ENCODE measurements at places on chromosomes 3 and 15.

GRCh38 chr3:188584162-188584529 lies 430.2 kb downstream of the LPP start:
- peak; percentile 79 for DNase-seq

DNA sequence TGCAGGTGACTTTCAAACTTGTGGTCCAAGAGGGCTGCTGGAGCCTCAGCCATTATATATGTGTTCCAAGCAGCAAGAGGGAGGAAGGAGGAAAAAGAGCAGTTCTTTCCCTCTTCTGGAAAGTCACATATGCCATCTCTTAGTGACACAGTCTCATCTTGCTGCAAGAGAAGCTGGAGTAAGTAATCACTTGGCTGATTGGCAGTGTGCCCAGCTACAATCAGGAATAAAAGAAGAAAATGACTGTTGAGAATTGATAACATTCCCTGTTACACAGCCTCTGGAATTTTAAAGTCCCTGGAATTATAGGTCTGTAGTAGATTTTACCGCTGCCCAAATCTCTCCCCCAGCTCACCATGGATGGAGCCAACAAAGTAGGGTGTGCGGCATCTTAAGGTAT lies 31.4 kb upstream of the LYZL4 start:
- DNase-seq, result no peak

DNA sequence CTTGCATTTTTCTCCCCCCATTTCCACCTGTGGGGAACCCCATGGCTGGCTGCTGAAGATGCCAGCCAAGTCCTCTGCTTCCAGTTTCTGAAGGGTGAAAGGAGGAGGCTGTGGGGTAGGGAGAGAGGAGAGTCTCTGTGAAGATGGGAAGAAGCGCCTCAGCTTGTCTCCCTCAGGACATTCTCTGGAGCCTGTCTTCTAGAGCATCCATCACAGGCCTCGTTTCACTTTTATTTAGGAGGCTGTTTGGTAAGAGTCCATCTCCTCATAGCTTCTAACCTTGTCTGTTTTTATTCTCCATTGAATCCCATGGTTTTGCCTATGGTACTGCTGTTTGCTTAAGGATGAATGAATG lies 8.8 kb upstream of the LCTL start:
- no peak for DNase-seq

- DNase-seq, result no peak
These were observed 16.8 kb downstream of the FGF7 start for GRCh38 chr15:49439678-49440395.

DNA sequence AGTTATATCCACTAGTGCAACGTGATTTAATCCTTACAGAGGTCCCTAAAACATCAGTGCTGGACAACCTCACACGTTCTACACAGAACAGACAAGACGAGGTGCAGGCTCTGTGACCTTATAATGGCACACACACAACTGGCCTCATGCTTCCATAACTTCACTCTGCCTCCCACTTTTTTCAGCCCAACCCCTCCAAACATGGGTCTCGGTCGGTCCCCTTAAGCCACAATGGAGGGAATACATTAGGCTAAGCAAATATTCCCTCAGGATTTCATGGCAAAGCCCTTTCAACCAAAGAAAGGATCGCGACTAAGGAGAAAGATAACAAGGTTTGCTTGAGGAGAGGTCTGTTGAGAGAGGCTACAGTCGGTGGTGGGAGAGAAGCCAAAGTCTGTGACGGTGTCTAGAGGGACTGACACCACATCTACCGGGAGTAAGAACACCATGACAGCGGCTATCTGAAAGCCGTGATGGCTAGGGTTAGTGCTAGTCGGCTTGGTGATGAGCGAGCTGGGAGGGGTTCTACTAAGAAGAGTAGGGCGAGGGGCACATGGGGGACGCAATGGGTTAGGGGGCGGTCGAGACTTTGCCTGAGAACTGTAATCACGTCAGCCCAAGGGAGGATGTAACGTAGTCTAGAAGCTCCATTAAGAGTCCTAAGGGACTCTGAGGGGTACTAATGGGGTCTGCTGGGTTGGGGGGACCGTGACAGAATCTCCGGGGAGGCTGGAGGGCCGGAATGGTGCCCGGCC lies 1.0 kb downstream of the MYO9A start:
- DNase-seq, result peak; percentile 38
